ENCODE measurements at places on chromosomes 6 and 20.

DNA sequence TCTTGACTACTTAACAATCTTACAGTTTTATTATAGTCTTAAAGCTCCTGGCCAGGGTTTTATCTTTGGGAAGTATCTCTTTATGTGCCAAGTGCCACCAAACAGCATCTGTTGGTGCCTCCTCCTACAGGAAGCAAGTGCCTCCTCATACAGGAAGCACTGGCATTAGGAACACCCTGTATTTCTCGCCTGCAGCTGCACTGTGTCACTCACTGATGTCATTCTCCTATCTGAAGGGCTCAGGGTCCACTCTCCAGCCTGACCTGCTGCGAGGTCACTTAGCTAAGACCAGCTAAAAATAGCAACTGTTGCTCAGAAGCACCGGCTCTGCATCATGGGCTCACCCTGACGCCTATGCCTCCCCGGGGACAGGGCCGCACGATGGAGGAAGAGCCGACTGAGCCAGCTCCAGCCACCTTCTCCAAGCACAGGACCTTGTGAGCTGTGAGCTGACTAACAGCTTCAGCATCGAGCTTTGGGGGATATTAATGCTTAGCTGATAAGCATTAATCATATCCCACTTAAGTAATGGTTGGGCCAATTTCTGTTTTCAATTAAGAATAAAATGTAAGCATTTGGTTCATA lies 66.3 kb upstream of the CD93 start:
- DNase-seq, result no peak

- no peak for DNase-seq
Observed at GRCh38 chr6:160029525-160029924, 60.6 kb downstream of the IGF2R start.

DNA sequence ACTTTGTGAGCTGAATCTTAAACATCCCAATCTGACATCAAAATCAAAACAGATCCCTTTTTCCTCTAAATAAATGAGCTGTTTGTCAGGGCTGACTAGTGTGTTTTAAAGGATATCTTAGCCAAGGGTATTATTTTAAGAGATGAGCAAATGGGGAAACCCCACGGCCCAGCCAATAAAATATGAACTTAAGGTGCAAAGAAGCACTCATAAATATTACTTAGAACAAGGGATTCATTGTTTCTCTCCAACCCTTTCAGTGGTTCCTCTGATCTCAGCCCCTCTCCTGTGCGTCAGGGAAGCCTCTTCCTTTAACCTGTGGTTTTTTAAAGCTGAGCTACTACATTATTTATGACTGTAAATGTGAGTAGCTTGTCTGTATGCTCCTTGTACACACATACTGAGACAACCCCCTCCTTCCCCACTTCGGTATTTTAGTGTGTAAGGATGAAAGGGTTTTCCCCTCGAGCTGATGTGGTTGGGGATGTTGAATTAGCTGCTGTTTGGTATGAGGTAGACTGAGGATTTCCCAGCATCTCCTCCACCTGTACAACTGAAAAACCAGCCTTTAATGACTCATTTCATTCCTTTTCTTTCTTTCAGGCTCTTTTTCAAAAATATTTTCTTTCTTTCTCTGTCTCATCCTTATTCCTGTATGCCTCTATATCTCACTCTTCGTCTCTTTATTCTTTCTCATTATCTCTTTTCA lies 6.5 kb downstream of the BMP5 start:
- no peak for DNase-seq

GRCh38 chr6:113824866-113825265 lies 32.3 kb upstream of the MARCKS start:
- no peak for DNase-seq

- DNase-seq, result no peak
Observed at GRCh38 chr20:2104236-2104635, 2.6 kb downstream of the STK35 start.

DNA sequence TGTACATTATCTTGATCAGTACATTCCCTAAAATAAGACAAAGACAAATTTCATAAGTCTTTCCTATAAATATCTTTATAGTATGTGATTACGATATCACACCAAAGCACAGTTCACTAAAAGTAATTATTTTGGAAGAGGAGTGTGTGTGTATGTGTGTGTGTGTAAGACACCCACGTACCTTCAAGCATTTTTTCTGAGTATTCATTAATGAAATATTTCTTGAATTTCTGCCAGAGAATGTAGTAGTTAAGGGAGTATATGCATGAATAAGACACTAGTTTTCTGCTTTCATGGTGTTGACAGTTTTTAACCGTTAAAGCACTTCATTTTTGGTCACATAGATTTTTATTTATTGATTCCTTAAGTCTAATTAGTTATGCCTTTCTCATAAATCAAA lies 36.8 kb downstream of the MANEA start:
- DNase-seq, result no peak

GRCh38 chr20:17859002-17859615 lies 109.5 kb downstream of the SNX5 start:
- DNase-seq, result no peak

DNA sequence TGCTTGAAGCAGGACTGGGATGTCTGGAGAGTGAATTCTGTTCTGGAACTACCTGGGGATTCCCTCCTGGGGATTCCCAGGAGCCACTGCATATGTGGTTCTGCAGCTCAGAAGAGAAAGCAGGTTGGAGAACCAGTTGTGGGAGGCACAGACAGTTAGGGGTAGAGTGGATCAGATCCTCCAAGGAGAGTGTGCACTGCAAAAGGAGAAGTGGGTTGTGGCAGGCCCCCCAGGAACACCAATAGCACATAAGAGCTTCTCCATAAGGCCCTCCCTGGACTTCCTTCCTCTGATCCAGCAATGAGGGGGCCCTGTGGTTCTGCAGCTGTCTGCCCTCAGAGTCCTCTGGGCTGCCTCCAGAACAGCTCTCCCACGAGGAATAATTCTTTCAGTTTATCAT lies 369.2 kb upstream of the CNR1 start:
- no peak for DNase-seq

GRCh38 chr6:37048851-37049757 lies 43.6 kb downstream of the FGD2 start:
- DNase-seq, result no peak

DNA sequence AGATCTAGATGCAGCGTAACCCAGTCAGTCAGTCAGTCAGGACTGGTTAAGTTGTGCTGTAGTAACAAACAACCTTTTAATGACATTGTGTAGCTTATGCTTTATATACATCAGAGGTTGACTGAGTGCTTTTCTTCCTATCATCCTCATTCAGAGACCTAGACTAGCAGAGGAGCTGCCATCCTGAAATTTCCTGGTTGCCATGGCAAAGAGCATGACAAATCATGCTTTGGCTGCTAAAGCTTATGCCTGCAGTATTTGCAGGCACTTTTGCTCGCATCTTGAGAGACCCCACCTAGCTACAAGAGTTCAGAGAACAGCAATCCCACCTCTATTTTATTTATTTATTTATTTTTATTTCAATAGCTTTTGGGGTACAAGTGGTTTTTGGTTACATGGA lies 244.0 kb downstream of the BTBD3 start:
- DNase-seq, result no peak

GRCh38 chr20:37356387-37356786 lies 10.4 kb downstream of the SRC start:
- peak; percentile 41 for DNase-seq

- no peak for DNase-seq
Observed at GRCh38 chr6:170208182-170208601, 82.7 kb downstream of the DLL1 start.

Measured in substantia nigra (tissue), 51 donors.